Fibroblast of upper back skin (primary cell): ENCODE measurements at places on chromosomes 12 and 14.

DNA sequence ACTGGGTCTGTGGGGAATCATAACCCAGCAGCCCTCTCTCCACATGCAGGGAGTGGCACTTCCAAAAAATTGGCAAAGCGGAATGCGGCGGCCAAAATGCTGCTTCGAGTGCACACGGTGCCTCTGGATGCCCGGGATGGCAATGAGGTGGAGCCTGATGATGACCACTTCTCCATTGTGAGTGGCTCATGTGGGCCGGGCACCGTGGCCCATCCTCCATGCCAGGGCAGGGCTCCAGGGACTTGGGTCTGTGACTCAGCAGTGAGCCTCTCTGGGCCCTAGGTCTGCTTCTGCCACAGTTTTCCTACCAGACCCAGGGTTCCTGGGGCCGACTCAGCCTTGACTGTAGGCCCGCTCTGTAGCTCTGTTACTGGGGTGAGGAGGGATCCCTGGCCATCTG is 2.2 kb downstream of the NPFF start:
- DNase-seq, result peak; percentile 25

DNA sequence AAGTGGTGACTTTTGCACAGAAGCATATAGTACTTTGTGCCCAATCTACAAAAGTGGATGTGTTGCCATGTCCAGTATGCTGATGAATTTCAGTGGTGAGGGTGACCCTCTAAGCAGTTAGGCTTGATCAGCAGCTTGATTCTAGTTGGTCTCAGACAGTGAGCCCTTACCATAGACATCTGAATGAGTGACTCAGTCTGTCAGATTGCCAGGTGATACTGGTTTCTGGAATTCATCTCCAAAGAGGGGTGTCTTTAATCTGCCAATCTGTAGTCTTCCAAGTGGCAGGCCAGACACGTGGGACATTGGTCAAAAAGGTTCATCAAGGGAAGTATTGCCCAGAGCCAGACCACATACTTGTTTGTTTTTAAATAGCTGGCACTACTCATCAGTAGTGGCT is 187.4 kb upstream of the SLC16A7 start:
- DNase-seq, result peak; percentile 68

- DNase-seq, result no peak
These were observed 1.9 kb downstream of the DAAM1 start for GRCh38 chr14:59190372-59190771.

GRCh38 chr12:99609455-99610181 is 37.9 kb upstream of the GARIN6 start:
- DNase-seq, result no peak
